Stimulated activated CD4-positive, alpha-beta T cell treated with anti-CD3 and anti-CD28 coated beads, Interleukin-2, amount 100 ng/mL, for 24 hours (primary cell): ENCODE measurements at places on chromosomes 1 and 21.

- no peak for DNase-seq
Observed at GRCh38 chr1:13607002-13607401, 23.4 kb downstream of the PDPN start.

GRCh38 chr1:57506941-57507340 lies 83.1 kb upstream of the DAB1 start:
- DNase-seq: no peak

GRCh38 chr21:29166323-29166722 lies 35.9 kb downstream of the MAP3K7CL start:
- DNase-seq: no peak

DNA sequence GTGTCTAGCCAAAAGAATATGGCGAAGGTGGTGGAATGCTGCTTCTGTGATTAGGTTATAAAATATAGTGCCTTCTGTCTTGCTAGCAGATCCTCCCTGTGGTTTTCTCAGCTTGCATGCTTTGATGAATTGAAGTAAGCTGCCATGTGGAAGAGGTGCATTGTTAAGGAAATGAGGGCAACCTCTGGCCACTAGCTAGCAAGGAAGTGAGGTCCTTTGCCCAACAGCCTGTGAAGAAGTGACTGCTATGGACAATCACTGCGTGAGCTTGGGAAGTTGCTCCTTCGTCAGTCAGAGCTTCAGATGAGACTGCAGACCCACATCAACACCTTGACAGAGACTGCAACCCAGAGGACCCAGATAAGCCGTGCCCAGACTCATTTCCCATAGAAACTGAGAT lies 109.4 kb downstream of the GIPC2 start:
- no peak for DNase-seq

DNA sequence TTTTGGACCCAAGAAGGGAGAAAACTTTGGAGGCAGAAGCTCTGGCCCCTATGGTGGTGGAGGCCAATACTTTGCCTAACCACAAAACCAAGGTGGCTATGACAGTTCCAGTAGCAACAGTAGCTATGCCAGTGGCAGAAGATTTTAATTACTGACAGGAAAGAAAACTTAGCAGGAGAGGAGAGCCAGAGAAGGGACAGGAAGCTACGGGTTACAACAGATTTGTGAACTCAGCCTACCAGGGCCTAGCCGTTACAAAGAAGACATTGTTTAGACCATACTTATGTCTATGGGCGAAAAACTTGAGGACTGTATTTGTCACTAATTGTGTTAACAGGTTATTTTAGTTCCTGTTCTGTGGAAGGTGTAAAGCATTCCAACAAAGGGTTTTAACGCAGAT lies 10.4 kb upstream of the ACOT11 start:
- DNase-seq: no peak

- DNase-seq: no peak
Observed at GRCh38 chr1:172914501-172915144, 136.1 kb downstream of the TNFSF18 start.

GRCh38 chr1:160726498-160727315 lies 12.3 kb upstream of the SLAMF7 start:
- peak; percentile 48 for DNase-seq

GRCh38 chr1:103569493-103569892 lies 1.9 kb upstream of the AMY2B start:
- DNase-seq: no peak

DNA sequence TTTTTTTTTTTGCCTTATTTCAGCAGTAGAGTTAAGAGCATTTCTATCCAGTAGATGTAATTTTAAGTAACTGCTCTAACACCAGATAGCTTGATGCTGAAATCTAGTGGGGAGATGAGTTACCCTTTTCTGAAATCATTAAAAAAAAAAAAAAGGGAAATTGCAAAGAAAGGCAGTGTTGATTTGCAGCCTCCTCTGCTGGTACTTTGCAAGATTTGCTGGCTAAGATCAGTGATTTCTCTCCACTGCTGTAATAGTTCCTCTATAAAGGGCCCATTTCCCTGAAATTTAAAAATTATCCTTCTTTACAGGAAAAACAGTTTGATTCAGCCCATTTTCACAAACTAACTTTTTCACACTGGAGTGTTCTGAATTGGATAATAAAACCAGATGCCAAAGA lies 120.6 kb downstream of the PTBP2 start:
- no peak for DNase-seq

DNA sequence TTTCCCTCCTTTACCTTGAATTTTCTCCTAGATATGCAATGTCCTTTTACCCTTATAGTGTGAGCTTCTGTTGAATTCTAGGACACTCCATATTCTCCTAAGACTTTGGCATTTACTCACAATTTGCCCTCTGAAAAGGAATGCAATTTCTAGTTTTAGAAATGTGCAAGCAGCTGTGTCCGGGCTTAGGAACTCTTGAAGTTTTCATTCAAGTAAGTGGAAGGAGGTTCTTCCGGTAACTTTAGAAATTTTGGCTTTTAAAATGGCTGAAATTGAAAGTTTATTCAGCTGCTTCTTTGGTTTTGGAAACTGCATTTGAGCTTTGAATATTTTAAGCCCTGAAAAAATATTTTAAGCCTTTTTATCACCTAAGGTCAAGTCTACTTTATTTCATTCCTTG lies 56.3 kb downstream of the DPH5 start:
- no peak for DNase-seq

- no peak for DNase-seq
Observed at GRCh38 chr1:241323514-241324195, 33.4 kb downstream of the RGS7 start.

GRCh38 chr1:113692824-113693431 lies 66.4 kb downstream of the PHTF1 start:
- no peak for DNase-seq

DNA sequence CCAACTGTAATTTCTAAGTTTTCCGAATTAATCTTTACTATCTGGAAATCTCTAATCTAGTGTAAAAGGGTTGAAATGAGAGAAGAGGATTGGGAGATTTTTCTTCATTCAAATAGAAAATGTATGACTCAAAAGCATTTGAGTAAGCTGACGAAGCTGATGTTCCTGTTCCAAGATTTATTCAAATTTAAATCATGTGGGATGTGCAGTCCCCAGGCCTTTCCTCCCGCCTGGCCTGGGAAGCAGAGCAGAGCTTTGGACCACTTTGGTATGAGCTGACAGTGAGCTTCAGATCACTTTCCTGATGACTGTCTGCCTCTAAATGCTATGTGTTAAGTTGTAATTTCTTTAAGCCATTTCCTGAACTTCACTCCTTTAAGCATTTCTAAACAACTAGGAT lies 192.0 kb downstream of the DHRS3 start:
- no peak for DNase-seq

- DNase-seq: peak; percentile 34
Observed at GRCh38 chr1:58785442-58786058, 1.7 kb upstream of the JUN start.

- DNase-seq: no peak
Observed at GRCh38 chr1:157944663-157945280, 48.7 kb upstream of the KIRREL1 start.

- no peak for DNase-seq
Observed at GRCh38 chr1:110208916-110209645, 1.0 kb upstream of the KCNC4 start.
